ENCODE measurements at places on chromosomes 6 and 20.
A peak's percentile ranks its signal among the peaks of the same experiment; 100 is the strongest.

DNA sequence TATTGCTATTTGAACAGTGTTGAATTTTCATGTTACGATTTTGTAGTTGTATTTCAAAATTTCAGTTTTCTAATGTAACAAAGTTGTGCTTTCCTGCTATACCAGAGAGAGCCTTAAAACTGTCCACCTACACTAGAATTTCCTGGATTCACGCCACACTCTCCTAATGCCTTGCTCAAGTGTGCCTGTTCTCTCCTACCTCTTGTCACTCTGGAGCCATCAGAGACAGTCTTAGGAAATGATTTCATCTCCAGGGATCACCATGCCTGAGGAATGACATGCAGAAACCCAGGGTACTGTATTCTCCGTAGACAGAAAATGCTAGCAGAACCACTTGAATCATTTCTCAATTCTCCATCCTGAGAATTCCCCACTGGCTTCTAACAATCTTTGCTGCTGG, 667.6 kb downstream of the KIF16B start:
- DNase-seq = no peak

DNA sequence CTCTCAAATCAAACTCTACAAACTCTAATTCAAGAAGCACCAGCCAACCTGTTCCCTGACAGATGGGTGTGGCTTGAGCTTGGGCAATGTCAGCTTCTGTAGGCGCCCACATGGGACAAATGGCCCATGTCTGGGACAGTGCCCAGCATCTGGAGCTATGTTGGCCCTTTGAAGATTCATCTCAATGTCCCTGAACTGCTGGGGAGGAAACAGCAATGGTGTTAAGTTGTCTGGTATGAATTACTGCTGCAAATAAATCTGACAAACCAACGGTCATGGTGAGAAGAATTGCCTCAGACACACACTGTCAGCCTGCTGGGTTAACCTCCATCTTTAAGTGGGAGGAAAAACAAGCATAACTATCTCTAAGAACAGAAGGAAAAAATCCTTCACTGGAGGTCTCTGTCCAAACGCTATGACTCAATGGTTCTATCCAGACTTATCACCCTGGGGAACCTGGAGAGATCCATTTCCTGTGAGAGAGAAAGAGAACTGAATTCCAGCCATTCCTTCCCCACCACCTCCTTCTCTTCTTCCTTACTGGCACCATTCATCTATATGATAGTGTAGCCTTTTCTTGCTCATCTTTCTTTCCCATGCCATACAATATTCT, 274.9 kb downstream of the CDH26 start:
- DNase-seq = no peak

DNA sequence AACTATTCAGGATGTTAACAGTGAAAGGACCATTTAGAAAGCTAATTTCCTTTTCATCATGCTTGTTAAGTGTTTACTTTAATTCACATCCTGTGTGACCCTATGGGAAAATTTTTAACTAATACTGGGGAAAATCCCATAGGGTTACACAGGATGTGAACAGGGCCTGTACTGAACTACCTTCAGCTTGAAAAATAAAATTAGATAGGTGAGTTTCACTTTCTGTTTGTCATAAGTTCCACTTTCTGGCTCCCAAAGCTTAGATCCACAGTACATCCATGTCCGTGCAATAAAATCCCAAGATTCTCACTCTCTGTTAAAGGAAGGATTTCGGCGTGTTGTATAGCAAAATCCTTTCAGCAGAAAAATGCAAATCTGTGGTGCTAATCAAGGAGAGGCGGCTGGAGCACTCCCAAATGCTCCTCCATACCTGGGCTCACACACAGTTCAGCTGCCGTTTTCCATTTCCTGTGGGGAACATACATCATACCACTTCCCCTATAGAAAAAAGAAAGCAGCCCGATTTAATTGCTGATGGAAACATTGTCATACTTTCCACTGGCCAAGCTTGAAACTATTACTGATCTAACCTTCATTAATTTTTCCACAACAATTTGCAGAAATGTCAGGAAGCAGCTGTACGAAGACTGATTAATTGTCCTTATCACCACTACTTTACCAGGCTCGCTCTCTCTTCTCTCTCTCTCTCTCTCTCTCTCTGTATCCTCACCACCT, 125.2 kb downstream of the HIVEP2 start:
- no peak for DNase-seq

DNA sequence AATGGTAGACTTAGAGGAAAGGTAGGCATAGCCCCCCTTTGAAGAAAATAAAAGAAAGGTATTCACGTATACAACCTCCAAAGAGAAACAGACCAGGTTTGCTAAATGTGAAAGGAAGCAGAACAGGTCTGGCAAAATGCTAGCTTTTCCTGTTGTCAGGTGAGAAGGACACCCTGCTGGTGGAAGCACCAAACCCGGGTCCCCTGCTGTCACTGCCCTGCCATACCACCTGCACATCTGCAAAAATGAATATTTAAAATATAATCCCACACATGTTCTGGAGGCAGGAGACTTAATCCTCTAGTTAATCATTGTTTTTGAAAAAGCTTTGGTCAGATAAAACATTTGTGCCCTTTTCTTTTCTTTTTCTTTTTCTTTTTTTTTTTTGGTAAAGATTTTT, 48.9 kb upstream of the OLIG3 start:
- no peak for DNase-seq

DNA sequence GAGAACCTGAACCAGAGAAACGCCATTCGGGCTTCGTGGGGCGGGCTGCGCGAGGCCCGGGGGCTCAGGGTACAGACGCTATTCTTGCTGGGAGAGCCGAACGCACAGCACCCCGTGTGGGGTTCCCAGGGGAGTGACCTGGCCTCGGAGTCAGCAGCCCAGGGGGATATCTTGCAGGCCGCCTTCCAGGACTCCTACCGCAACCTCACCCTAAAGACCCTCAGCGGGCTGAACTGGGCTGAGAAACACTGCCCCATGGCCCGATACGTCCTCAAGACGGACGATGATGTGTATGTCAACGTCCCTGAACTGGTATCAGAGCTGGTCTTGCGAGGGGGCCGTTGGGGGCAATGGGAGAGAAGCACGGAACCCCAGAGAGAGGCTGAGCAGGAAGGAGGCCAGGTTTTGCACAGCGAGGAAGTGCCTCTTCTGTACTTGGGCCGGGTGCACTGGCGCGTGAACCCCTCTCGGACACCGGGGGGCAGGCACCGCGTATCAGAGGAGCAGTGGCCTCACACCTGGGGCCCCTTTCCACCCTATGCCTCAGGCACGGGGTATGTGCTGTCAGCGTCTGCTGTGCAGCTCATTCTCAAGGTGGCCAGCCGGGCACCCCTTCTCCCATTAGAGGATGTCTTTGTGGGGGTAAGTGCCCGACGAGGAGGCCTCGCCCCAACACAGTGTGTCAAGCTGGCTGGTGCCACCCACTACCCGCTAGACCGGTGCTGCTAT, 904 bp downstream of the B3GALT4 start:
- peak; percentile 58 for DNase-seq

DNA sequence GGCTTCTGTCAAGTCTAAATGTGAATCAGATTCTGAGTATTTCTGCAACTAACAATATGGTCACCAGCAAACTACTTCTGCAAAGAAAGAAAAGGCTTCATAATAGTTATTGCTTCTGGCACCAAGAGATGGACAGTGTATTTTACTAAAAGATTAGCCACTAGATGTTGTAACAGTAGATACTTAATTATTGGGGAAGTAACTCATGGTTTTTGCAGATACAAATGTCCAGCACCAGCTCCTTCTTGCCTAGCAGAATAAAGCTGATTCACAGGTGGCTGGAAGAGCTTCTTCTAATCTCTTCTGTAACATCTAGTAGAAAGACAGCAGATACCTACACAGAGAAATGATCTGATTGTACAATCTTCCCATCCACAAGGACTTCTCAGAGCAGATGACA, 21.2 kb downstream of the ATXN1 start:
- no peak for DNase-seq

DNA sequence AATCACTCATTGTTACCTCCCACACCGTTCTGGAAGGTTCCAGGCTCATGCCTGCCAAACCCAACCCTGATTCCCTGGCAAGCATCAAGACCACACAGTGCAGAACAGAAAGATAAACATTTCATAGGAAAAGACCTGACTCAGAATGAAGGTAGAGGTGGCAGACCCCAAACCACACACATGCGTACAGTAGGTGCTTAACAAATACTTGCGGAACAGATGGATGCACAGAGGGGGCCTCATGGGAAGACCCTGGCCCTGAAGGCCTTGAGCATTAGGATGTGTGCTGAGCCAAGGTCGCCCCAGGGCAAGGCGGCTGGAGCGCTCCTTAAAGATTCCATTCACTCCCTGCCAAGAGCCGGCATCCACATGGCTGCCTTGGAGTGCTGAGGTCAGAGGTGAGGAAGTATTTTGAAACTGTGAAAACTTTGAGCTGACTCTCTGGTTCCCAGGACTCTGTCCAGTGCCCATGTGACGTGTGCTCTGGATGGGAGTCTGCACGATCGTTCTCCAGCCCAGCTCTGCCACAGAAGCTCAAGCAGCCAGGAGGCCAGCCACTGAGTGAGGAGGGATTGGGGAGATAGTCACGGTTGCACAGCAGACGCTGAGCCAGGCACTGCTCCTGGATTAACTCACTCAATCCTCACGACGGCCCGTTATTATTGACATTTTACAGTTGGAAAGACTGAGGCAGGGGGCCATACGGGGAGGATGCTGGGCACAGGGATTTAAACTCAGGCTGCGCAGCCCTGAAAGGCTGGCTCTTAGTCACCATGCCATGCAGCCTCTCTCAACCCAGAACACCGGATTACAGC, 65.5 kb upstream of the AFDN start:
- no peak for DNase-seq

DNA sequence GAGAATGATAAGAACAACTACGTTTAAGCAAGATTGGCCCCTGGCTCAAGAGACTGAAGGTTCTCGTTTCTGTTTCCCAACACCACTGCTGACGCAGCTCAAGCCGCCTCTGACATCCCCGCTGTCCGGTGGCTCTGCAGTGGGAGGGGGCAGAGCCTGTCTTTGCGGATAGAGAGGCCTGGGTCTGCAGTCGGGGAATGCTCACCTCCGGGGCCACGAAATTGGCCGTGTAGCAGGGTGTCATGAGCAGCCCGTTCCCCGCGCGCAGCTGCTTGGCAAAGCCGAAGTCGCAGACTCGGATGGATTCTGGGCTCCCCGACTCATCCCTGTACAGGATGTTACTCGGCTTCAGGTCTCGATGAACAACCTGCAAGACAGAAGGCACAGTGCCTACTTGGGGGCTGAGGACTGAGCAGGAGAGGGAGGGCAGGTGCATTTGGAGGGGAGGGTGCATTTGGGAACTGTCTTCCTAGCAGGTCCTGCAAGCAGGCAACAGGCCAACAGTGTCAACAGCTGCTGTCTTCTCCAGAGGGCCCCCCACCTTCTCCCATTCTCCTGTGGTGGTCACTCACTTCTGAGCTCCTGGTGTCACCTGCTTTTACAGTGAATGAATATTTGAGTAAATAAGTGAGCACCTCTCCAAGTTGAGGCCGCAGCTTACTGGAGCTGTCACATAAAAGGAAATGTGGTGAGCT, 40.5 kb upstream of the MPC1 start:
- DNase-seq = no peak

- no peak for DNase-seq
Observed at GRCh38 chr6:7911345-7911725, 747 bp upstream of the TXNDC5 start.

DNA sequence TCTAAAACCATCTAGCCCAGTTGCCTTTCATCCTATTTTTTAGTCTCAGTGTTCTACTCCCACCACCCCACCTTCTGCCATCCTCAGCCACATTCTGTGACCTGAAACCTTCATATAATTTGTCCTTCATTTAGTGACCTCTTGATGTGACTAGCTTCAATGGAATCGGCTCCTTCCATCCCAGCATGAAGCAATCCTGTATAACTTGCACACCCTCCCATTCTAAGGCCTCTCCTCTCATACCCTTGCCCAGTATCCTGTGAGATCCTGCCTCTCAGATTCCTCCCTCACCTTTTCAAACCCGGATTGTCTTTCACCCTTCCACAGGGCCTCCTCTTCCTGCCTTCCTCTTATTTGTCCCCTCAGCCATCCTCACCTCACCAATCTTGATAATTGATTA, 3.1 kb downstream of the ZNF76 start:
- DNase-seq = no peak

DNA sequence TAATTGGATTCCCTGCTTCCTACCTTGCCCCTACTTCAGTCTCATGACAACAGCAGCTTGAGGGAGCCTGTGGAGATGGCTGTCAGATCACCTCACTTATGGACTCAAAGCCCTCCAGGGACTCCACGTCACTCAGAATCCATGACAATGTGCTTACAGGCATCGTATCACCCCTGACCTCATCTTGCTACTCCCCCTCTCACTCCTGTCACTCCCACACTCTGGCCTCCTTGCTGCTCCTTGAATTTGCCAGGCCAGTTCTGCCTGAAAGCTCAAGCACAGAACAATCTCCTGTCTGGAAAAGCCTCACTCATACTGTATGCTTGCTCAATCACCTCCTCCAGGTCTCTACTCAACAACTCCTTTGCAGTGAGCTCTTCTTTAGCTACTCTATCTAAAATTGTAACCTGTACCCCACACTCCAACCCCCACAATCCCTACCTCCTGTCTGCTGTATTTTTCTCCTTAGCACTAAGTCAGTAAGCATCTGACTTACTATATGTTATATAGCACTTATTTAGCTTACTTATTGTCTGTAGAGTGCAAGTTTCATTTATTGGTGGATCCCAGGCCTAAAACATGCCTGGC, 10.7 kb upstream of the GSTA4 start:
- no peak for DNase-seq

GRCh38 chr6:148528292-148528691, 185.7 kb downstream of the SASH1 start:
- DNase-seq = no peak

DNA sequence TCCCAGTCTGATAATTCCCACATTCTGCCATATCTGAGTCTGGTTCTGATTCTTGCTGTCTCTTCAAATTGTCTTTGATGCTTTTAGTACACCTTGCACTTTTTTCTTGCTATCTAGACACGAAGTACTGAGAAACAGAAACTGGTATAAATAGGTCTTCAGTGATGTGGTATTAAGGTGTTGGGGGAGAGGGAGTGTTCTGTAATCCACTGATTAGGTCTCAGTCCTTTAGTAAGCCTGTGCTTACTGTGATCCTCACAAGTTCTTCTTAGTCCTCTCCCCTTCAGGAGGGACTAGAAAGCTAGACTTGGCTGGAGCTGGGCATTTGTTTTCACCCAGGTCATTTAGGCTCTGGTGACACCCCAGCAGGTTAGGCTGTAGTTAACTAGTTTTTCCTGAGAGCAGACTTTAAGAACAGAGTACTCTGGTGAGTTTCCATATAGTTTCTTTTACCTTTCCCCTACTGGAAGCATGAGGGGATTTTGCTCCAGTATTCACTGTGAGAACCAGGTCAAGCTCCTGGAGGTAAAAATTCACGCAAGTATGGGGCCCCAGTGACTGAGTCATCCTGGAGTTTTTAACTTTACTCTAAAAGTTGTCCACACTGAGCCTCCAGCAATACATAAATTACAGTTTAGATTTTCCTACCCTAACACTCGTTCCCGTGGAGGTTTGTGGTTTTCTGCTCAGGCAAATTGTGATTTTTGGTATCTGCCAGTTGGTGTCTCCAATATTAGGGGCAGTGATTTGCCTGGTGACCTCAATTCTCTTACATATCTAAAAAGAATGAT, 154.6 kb downstream of the CDKAL1 start:
- DNase-seq = peak; percentile 36

- peak; percentile 6 for DNase-seq
Observed at GRCh38 chr6:169172946-169173345, 80.7 kb downstream of the THBS2 start.

- peak; percentile 97 for DNase-seq
Observed at GRCh38 chr6:4018171-4018923, 60.6 kb downstream of the FAM217A start.

- no peak for DNase-seq
Observed at GRCh38 chr6:163423696-163424095, 9.2 kb downstream of the QKI start.

GRCh38 chr20:20498076-20498861, 130.4 kb downstream of the INSM1 start:
- DNase-seq = no peak

All from D341Med (cell line).